SK-MEL-5 (cell line): ENCODE measurements at places on chromosomes 13 and 19.

DNA sequence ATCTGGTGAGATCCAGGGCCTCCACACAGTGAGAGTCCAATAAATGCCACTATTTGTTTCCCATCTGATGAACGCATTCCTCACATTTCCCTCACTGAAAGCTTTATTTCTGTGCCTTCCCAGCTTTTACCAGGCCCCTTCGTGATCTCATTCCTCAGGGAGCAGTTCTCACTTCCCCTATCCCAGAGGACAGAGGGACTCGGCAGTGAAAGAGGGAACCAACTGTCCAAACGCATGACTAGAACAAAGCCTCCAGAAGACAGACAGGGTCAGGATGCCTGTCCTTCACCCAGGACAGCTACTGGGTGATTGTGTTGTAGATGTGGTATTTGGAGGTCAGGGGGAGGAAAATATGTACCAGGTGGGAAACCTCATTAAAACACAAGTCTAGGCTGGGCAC lies 2.0 kb upstream of the ZBTB45 start:
- no peak for DNase-seq

DNA sequence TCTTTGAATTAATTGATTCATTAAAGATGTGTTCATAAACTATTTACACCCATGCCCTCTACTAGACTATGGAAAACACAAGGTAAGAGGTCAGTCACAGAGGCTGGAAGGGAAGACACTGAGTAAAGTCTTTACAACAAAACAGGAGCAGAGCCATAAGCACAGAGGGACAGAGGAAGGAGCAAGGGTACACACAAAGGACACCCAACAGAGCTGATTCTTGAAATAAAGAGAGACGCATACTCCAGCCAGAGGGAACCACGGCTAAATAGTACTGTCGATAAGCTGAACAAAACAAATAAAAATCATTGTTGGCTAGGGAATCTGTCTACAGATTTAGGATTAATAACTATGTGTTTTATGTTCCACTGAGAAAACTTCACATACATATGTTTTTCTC lies 289.2 kb downstream of the EFNB2 start:
- no peak for DNase-seq

GRCh38 chr19:48746738-48747575 lies at the start of gene IZUMO1:
IZUMO1 (minus strand) TSS chr19:48746909; CDS start chr19:48745859, 1,050 bp downstream.
- DNase-seq: peak; percentile 92

DNA sequence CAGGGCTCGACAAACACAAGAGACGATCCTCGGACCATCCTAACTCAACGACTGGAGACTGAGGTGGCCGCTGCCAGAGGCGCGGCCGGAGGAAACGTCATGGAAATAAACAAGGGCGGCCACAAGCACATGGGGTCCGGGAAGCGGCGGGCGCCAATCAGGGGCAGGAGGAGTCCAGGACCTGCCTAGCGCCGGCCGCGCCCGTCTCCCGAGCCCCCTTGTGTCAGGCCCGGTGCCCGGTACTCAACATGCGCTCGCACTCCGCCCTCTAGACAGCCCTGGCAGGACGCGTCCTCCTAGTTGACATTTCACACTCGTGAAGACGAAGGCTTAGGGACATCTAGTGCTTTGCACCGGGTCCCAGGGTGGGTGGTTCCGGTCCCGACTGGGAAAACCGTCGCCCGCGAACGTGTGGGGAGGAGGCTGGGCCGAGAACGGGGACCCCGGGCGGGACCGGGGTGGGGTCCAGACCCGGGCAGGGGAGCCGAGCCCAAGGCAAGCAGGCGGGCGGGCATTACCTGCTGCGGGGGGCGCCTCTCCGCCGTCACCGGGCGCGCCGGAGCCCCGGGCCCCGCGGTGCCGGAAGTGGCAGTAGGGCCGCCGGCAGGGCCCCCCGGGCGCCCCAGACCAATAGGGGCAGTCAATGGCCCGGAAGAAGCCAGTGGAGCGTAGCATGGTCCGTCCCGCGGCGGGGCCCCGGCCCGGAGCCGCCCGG lies 442 bp downstream of the REXO1 start:
- no peak for DNase-seq

DNA sequence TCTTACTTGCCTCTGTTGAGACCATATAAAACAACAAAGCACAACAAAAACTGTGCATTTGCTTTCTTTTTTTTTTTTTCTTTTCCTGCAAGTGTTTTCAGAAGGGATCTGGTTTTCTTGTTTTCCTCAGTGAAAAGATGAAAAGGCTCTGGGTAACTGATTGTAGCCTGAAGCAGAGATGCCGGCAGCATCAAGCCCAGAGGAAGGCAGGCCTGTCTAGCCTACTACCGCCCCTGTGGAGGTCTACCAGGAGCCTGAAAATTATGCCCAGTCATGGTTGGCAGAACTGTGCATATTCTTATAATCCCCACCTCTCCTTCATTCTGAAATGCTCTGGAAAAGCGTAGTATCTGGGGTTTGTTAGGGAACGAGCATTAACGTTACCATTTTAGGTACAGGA lies 32.6 kb upstream of the MEDAG start:
- DNase-seq: no peak

DNA sequence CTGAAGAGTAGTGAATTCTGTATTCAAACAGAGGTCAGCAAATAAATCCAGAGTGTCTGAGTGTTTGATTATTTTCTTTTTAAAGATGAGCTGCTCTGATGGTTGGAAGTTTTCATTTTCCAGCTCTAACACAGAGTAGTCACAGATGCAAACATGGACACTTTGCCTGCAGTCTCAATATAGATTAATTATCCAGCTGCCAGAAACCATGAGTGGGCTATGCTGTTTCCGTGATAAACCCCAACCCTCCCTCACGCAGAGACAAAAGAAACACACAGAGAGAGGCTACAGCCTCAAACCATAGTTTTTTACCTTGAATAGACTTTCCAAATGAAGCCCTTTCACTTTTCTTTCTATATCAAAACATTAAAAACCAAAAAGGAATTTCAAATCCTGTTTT lies 884.7 kb downstream of the DIAPH3 start:
- DNase-seq: no peak

DNA sequence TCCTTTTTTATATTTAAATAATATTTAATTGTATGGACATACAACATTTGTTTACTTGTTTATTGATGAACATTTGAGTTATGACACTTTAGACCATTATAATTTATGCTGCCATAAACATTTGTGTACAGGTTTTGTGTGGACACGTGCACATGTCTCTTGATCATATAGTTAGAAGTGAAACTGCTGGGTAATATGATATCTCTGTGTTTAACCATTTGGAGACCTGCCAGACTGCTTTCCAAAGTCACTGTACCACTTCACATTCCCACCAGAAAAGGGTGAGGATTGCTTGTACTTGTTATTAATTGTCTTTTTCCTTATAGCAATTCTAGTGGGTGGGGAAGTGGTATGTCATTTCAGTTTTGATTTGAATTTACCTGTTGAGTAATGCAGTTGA lies 145.6 kb upstream of the KLHL1 start:
- no peak for DNase-seq

- DNase-seq: no peak
These were observed 1.7 kb downstream of the TUBA3C start for GRCh38 chr13:19179916-19180315.

DNA sequence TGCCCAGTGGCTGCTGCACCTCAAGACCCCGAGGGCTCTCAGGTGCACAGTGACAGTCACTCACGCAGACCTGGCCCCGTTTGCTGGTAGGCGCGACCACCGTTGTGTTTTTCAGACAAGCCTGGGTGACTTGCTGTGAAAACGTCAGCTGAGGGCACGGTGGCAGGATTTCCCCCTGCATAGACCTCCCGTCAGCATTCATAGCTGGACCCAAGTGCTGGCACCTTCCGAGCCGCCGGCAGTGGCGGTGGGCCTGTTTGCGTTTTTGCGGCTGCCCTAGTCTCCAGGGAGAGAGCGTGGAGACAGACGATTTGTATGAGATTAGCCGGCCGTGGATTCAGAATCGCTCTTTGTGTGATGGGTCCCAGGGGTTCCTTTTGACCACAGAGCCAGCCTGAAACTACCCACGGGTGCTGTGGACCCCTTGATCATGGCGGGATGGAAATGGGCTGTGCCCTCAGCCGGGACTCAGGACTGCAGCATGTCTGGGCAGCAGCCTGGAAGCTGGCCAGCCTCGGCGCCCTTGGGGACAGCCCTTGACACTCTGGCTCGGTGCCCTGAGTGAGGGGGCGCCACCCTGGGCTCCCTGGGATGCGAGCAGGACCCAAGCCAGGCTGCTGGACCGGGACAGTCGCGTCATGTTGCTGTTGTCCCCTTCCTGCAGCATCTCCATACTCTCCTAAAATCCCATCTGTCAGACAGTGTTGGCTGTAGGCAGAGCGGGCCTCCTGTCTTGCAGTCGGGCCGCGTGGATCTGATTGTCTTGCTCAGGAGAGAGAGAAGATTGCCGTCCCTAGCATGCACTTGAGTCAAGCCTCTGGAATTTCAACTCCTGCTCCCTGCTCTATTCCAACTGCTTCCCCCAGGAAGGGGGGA lies 8.6 kb downstream of the KDM4B start:
- no peak for DNase-seq

GRCh38 chr19:31911577-31911976 lies 433.8 kb upstream of the ZNF507 start:
- DNase-seq: no peak

DNA sequence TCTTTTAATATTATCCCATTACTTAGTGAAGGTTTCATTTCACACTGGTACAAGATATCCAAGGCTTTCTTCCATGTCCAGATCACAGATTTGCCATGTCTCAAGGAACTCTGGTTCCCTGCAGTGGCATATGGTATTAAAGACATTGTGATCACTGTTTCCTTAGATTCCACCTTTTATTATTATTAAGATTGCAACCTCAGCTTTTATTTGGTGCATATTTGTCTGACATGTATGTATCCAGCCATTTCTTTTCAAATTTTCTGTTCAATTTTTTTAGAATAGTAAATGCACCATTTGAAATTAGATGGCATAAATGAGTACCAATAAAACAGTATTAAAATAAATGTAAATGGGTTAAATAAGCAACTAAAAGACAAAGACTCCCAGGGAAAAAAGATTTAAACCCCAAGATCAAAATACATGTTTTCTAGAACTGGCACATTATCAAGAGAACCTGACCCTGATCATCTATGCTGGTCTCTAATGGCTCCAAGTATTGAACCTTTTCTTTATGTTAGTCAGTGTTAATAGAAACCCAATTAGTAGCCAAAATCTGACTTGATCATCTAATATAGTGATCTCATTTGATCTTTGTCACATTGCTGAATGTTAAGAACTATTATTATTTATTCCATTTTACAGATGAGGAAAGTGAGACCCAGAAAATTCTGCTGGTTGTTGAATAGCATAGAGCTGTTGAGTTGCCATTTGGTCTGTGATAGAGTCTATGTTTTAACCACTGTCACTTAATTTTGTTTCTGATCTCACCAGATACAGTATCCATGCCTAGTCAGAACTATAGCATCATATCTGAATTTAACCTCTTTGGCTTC lies at the start of gene OR10H4:
TSS of gene OR10H4 (plus strand) at position 786 of the 836 bp plus-strand sequence. CDS start at position 786, 0 bp downstream.
- DNase-seq: no peak

DNA sequence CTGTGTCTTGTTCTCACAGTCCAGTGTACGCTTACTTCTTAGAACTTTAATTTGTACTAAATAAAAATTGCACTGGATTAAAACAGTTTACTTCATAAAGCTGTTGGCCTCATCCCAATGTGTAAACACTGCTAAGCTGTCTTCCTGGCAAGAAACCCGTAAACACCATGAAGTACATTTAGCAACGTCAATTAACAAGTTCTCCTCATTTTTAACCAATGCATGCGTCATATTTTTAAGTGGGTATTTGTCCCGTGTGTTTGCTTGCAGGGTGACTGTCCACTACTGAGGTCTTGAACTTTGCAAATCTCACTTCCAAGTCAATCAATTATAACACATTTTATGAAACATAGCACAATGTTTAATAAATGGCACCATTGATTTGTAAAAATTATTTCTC lies 28.2 kb downstream of the LAIR2 start:
- DNase-seq: no peak
